ENCODE measurements at places on chromosomes 4 and X.

DNA sequence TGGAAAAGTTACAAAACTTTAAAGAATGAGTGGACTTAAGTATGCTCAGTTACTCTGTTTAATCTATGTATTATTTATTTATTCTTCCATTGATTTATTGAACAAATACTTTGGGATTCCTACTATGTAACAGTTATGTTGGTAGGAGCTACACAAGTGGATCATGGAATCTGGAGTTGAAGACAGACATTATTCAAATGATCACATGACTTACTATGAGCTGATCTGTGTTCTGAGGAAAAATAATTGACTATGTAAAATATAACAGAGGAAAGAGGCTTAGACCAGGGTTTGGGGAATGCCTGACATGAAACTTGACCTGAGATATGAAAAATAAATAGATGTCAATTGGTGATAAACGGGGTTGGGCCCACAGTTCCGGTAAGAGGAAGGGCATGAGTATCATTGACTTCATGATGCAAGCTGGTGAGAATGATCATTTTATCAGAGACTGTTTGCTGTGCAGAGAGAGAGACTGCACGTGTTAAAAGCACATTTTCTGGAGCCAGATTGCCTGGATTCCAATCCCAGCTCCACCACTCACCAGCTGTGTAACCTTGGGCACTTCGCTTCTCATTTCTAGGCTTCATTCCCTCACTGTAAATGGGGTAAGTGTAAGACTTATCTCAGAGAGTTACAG lies 179.0 kb downstream of the SPCS3 start:
- DNase-seq: no peak

DNA sequence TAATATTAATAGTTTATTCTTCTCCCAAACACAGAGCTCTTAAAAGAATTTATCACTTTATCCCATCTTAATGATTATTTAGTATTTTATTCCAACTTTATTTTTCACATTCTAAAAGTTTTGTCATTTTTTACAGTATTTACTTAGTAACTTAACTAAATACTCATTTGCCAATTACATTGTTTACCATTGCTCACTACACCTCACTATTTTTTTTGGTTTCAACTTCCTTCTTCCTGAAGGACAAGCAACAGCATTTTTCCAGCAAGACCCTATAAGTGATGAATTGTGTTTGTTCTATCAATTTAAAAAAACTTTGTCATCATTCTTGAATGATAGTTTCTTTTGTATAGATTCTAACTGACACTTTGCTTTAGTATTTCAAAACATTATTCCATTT lies 19.4 kb upstream of the SRD5A3 start:
- no peak for DNase-seq

DNA sequence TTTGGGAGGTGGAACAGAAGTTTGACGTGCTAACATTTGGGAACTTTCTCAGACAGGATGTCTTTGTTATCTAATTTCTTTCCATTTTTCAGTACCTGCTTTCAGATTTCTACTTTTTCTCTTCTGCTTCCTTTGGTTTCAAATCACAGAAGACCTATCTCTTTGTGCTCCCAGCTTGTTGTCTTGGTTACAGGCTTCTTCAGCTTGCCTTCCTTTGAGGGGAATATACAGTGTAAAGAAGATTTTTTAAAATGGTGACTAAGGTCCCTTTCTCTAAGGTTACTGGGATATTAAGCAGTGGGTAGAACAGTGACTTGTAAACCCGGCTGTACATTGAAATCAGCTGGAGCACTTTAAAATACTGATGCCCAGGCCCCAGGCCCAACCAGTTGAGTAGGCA lies 48.0 kb downstream of the TMEM164 start:
- DNase-seq: no peak

DNA sequence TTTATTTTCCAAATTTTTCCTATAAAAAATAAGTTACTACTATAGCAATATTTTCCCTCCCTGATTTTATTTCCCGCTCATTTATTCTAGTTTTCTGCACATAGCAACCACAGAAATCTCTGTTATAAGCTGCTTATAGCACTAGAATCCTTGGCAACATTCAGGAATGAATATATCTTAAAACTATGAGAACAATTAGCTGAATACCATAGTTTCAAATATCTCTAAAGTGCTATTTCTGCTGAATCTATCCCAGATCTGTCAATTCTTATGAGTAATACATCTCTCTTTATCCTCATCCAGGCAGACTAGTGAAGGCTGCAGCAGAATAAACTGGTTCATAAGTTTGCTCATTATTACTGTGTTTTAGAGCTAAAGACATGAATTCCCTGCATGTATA lies 622.9 kb upstream of the DIPK2B start:
- DNase-seq: no peak

DNA sequence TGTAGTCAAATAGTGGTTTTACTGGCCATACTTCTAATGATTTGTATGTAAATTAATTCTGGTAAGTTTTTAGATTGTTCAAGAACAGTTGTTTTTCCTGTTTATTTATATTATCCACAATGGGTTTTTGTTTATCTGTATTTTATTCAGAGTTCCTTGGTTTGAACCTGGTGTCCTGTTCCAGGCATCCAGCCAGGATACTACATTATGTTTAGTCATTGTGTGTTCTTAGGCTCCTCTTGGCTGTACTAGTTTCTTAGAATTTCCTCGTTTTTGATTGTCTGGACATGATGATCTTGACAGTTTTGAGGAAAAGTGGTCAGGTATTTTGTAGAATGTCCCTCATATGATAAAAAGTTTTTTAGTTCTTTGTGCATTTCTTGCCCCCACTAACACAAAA lies 7.8 kb downstream of the TIGD2 start:
- no peak for DNase-seq

- DNase-seq: no peak
Measured at GRCh38 chr4:51831133-51831532, 11.8 kb upstream of the DCUN1D4 start.

- DNase-seq: no peak
Measured at GRCh38 chr4:8589823-8590545, 2.6 kb upstream of the CPZ start.

GRCh38 chr4:20700007-20700761 lies at the start of gene PACRGL:
Gene PACRGL (plus strand): TSS chr4:20700458. CDS start chr4:20704482, 4,024 bp downstream.
- DNase-seq: peak; percentile 99

All from spinal cord (tissue), 10 donors.